ENCODE measurements at places on chromosomes 13 and 19.

DNA sequence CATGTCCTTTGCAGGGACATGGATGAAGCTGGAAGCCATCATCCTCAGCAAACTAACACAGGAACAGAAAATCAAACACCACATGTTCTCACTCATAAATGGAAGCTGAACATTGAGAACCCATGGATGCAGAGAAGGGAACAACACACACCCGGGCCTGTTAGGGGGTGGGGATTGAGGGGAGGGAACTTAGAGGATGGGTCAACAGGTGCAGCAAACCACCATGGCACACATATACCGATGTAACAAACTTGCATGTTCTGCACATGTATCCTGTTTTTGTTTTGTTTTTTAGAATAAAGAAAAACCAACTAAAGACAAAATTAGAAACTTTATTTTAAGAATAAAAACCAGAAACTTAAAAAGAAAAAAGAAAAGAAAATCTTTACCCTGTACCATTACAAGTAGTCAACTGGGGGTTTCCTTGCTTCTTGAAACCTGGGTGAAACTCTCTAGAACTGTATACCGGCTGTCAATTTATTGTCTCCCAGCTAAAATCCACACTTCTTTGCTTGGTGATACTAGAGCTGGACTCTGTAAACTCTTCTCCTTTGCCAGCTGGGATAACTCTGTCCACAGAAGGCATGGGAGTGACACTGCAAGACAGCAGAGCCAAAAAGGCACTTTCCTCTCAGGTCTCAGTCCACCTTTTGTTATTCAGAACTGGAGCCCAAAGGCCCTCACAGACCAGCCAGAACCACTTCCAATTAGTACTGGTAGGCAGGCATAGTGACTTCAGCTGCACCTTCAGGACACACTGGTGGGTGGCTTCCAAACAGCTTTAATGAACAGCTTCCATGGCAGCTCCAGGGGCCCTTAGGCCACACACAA lies 9.0 kb downstream of the MICU2 start:
- DNase-seq: no peak

DNA sequence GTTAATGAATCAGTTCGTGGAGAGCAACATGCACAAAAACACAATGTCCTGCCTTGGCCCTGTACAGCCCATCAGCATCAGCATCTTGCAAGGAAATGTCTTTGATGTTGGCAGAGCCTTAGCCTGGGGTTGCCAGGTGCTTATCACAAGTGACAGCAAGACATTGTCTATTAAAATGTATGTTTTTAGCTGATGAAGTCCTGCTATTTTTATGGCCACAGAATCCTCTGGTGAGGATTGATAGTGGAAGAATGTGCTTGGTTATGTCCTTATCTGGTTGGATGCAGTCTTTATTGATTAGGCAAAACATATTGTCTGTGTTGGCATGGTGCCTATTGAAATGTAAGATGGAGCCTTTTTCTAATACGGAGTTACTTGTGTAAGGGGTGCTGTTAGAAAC lies 1427.0 kb upstream of the MIR17HG start:
- DNase-seq: no peak

DNA sequence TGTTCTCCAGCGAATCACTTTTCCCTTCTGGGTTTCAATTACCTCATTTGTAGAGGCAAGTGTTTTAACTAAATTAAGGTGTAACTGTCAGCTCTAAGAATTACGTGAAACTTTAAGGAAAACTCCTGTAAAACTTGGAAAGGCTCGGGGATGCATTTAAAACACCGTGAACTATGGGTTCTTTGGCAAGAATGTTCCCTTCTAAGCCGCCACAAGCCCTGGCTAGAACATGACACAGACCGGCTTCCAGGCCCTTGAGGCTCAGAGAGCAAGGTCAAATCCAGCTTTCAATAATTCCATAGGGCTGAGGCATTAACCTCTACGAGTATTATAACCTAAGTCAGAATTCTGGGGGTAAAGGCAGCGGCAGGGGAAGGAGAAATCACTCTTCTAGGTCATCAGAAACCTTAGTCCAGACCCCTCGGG lies 685 bp downstream of the VWA8 start:
- peak; percentile 28 for DNase-seq

DNA sequence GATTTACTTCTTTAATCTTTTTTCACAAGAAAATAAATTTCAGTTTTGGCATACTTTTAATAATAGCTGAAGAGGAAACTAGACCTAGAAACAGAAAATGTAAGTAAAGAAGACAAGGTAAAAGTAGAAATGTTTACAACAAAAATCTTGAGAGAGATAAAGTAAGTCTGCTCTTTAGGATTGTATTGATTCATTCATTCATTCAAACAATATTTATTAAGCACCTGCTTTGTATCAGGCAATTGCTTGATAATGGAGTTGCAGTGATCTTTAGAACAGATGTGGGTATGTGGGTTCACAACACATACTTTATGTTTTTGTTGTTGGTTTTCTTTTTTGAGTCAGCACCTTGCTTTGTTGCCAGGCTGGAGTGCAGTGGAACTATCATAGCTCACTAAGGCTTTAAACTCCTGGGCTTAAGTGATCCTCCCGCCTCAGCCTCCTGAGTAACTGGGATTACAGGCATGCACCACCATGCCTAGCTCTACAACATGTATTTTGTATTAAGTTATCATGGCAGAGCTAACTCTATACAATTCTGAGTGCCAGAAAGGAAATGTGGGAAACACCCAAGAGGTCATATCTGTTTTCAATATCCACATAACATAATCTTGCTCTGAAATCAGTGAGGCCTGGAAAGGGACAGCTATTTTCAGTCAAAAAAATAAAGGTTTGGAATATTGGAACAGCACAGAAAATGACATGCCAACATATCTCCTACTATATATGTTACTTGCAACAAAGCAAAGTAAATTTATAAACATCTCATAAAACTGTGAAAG lies 8.8 kb upstream of the SPART start:
- DNase-seq: no peak

DNA sequence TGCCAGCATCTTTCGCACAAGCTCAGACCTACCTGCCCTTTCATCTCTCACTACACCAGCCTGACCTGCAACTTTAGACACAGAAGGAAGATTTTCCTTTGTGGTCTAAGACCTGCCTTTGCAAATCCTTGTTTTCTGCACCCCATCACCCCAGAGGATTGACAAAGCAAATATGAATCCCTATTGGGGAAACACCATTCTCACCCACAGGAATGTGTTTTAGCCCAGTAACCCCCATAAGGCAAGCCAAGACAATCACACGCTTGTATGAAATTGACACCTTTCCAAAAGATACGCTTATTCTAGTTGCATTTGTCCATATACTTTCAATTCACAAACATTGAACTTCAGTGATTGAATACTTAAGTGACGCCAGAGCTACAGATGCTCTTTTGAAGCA lies 55.7 kb downstream of the SPATA13 start:
- no peak for DNase-seq

DNA sequence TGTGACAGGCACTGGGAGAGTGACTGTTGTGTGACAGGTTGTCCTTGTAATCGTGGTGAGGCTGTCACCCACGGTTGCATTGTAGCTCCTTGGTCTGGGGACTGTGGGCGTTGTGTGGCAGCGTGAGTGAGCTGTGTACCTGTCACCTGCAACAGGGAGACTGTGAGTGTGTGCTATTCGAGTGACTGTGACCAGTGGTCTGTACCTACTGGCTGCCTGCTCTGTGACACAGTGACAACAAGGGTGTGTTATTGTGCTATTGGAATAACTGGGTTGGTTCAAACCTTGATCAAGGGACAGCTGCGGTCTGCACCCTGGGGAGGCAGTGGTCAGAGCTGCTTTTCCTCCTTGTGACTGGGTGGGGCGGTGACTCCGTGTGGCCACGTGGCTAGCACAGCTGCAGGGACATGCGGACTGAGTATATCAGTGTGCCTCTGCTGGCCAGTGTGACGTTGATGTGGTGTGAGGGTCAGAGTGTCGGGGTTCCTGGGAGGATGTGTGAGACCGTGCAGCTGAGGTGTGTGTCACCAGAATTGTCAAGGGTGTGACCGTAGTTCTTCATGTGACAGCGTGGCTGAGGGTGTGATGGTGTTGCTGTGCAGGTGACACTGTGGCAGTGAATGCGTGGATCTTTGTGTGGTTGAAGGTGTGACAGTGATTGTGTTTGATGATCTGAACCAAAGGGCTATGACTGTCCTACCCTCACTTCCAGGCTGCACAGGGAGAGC lies 10.1 kb upstream of the NFIX start:
- DNase-seq: no peak

DNA sequence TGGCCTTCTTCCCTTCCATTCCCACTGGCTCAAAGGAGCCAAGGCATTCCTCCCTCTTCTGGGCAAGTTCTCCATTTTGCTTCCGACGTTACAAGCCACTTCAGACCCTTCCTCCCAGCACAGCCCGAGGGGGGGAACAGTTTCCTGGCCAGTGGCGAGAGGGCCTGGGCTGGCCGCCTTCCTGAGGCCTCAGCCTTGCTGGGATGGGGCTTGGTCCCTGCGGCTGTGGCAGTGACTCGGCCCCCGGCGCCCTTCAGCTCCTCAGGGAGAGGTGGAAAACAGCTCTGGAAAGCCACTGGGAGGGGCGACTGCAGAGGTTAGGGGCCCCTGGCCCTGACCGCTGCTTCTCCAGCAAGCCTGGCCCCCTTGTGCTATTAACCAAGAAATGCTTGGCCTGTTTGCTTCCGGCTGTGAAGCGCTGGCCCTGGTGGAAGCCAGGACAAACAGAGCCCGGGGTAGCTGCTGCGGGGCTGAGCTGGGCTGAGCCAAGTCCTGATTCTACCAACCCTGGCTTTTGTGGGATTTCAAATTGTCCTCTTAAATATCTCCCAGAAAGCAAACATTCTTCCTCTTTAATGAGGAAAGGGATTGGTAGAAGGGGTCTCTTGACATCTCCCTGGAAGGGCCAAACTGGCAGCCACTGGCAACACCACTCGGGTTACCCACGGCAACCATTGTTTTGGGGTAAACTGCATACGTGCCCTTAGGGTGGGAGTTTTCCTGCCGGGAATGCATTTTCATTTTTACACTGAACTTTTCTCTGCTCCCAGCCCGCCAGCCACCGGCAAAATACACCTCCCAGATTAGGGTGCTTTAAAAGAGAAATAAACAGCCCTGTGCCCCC lies 38.7 kb downstream of the C13orf46 start:
- DNase-seq: no peak

DNA sequence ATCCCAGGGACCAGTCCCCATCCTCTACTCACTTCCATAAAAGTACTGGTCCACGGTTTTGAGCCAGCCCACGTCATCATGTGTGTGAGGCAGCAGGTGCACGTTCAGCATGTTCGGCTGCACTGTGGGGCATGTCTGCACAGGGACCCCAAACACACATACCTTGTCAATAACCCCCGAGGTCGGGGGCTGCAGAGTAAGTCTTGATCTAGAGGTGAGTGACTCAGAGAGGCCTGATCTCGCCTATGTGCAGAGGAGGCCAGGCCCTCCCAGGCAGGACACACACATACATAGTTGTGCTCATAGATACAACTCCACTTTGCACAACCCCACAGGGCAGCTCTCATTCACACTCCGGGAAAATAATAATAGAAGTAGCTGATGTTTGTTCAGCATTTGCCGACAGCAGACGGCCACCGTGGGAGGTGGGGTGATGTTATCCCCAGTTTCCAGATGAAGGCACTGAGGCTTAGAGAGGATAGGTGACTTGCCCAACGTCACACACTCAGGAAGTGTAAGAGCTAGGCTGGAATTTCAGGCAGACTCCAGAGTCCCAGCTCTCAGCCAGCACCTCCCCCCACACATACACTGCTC lies 774 bp downstream of the MAN2B1 start:
- DNase-seq: peak; percentile 41

DNA sequence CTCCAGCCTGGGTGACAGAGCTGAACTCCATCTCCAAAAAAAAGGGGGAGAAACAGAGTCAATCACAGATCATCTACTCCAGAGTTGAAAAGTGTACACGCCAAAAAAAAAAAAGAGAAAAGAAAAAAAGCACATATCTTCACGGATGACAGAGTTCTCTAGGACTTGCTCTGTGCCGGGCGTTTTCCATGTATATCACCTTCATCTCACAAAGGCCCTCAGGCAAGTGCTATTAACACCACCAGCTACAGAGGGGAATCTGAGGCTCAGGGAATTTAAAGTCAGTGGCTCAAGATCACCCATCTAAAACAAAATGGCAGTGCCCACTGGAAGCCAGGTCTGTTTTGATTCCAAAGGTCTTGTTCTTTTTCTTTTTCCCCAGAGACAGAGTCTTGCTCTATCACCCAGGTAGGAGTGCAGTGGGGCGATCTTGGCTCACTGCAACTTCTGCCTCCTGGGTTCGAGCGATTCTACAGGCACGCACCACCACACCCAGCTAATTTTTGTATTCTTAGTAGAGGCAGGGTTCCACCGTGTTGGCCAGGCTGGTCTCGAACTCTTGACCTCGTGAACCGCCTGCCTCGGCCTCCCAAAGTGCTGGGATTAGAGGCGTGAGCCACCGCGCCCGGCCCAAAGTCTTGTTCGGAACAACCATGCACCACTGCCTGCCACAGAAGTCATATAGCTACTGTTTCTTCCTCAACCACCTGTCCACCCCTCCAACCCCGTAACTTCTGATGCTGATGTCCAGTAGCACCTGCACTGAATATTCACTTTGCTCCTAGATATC lies 42.2 kb downstream of the SAE1 start:
- no peak for DNase-seq

- no peak for DNase-seq
Measured at GRCh38 chr19:17749912-17750317, 1.4 kb upstream of the FCHO1 start.

GRCh38 chr19:21482863-21483276 lies 22.5 kb upstream of the ZNF429 start:
- peak; percentile 41 for DNase-seq

DNA sequence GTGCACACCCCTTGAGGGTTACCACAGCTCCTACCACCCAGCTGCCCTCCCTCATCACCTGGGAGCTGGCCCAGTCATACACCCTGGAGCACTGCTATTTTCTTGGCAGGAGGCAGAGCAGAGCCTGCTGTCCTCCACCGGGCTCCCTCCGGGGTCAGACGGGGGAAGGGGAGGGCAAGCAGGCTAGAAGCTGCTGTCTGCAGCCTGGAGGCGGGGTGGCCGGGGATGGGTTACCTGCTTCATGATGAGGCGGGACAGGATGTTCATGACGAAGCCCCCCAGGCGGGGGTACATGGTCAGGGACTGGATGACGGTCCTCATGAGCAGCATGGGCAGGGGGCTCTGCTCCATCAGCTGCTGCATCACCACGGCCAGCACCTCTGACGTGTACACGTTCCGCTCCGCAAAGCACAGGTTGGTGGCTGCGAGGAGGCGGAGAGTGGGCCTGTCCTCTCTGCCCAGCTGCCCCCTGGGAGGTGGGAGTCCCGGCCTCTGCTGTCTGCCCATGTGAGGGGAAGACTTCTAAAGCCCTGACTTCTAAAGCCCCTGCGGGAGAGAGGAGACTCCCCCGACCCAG lies 2.7 kb upstream of the RSPH6A start:
- DNase-seq: no peak
